Stimulated activated memory B cell treated with anti-CD40 and anti-IgM and Interleukin-4, amounts not matched to agents 10 μg/mL and 1 μg/mL and 100 μg/mL, for 72 hours (primary cell): ENCODE measurements at places on chromosomes 2 and 18.

GRCh38 chr18:62280786-62281185 is 44.3 kb upstream of the TNFRSF11A start:
- no peak for ATAC-seq

GRCh38 chr18:11366410-11366809 is 217.0 kb upstream of the PIEZO2 start:
- ATAC-seq: no peak

GRCh38 chr2:177232098-177232704 is 19.6 kb downstream of the HNRNPA3 start:
- no peak for ATAC-seq

- no peak for ATAC-seq
These were observed 67.9 kb upstream of the PIK3C3 start for GRCh38 chr18:41887100-41887499.

DNA sequence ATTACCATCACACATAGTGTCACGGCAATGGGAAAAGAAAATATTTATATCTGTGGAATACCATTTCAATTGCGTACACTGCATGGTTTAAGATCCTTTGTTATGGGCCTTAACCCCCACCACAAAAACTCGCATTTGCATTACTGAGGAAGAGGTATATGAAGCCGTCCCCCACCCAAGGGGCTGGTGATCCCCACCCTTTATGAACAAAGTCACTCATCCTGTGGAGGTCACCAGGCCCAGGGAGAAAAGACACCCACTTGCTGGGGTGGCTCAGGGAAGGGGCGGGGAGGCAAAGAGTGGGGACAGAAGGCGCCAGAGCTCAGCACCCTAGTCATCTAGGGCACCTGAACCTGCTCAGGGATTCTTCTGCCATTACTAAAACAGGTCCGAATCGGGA is 133.8 kb downstream of the ZNF516 start:
- no peak for ATAC-seq

- ATAC-seq: no peak
These were observed 167.0 kb upstream of the HAAO start for GRCh38 chr2:42959234-42960001.

DNA sequence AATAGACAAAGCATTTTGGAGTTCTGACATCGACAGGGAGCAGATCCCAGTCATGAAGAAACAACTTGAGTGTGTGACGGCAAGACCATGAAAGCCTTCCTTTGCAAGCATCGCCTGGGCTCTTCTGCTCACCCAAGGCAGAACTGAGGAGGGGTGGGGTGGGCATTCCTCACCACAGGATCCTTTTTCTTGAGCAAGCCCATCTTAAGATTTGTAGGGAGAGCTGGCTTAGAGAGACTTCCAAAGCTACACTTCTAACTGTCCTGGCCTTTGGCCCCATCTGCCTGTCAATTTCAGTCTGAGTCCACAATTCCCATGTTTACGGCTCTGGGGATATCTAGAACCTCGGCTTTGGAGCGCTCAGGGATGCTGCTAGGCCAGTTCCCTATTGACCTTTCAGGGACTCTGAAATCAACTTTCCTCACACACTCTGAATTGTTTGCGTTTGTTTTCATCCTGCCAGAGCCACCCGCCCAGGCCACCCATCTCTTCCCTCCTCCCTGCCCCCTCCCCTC is 3.7 kb downstream of the KLHL14 start:
- ATAC-seq: no peak

- peak; percentile 55 for ATAC-seq
These were observed 16.0 kb downstream of the CYRIA start for GRCh38 chr2:16649353-16650286.

- no peak for ATAC-seq
These were observed 10.5 kb downstream of the CROCC2 start for GRCh38 chr2:240916571-240917008.

DNA sequence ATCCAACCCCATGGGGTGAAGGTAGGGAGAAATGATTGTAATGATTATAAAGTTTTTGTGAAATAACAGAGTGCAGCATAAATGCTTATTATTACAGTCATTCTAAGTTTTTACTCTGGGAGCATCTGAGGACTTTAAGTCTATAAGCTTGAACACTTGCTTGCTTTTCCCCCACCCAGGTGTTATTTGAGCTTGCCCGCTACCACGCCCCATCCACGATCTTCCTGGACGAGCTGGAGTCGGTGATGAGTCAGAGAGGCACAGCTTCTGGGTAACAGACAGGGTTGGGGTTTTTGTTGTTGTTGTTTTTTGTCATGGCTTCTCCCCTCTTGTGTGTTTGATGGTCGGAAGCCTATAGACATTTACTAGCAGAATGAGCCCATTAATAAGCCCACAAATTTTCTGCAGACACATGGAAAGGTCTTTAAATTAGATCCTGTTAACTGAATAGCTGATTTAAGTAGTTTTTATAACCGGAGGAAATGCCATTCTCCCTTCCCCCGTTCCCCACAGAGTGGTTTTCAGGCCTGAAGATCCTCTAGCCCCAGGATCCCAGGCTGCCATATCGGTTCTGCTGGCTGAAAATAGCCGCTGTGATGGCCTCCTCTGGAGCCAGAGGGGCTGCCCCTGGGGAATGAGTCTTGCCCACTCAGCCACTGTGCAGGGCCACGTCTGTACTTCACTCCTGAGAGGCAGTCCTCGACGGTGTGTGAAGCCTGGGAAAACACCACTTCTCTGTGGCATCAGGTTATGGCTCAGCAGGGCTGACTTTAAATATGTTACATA is 39.9 kb upstream of the ELOA2 start:
- ATAC-seq: no peak

DNA sequence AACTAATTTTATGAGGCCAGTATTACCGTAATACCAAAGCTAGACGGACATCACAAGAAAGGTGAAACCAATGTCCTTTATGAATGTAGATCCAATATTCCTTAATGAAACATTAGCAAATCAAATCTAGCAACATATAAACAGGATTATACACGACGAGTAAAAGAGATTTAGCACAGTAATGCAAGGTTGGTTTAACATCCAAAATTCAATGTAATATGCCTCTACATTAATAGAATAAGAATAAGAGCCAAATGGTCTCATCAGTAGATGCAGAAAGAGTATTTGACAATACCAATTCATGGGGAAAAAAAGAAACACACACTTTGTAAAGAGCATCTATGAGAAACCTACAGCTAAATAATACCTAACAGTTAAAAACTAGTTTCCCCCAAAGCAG is 99.5 kb downstream of the TMEM163 start:
- ATAC-seq: no peak

GRCh38 chr2:102667072-102667471 is 47.7 kb downstream of the SLC9A2 start:
- ATAC-seq: no peak

DNA sequence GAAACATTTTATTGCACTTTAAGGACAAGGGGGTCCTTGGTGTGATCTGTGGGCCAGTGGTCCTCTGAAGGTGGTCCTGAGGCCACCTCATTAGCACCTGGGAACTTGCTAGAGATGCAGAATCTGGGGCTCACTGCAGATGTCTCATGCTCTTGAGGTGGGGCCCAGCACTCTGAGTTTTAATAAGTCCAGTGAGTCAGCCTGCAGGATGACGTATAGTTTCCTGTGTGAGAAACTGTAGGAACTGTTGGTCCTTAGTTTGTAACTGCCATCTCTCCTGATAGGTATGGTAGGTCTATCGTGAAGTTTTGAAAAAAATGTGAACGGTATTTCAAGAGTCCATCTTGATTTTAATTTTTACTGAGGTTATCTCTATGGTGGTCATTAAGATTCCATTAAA is 2.8 kb downstream of the TRPM8 start:
- no peak for ATAC-seq

GRCh38 chr18:10487154-10487553 is 32.7 kb downstream of the APCDD1 start:
- no peak for ATAC-seq

DNA sequence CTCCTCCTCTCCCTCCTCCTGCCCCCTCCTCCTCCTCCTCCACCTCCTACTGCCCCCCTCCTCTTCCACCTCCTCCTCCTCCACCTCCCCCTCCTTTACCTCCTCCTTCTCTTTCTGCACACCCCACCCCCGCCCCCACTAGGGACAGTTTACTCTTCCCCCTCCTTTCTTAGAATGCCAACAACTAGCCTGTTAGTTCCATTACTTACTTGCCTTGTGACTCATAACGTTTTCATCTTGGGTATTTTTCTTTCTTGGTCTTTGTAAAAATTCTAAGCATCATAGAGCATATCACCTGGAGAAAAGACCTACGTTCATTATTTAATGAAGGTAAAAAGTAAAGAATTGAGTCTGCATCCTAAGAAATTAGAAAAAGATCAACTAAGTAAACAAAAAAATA is 165.3 kb downstream of the NEDD4L start:
- ATAC-seq: no peak

DNA sequence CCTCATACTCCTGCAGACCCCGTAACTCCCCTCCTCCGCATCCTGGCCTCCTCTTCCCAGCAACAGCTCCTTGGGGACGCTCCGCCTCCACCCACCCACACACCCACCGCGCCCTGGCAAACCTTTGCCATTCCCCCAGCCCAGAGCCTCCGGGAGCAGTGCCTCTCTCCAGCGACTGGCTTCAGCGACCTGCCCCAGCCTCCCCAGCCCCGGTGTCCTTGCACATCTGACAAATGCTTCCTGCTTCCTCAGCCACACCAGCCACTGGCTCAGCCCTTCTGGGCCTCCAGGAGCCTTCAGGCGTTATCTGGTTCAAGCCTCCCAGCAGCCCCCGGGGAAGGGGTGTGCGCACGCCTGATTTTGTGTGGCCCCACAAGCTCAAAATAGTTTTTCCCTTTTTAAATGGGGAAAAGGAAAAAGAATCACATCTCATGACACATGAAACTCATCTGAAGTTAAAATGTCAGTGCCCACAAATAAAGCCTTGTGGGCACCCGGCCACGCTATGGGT is 14.2 kb downstream of the ESPNL start:
- ATAC-seq: no peak

- ATAC-seq: no peak
These were observed 67.4 kb upstream of the BCL2L11 start for GRCh38 chr2:111053266-111053665.

DNA sequence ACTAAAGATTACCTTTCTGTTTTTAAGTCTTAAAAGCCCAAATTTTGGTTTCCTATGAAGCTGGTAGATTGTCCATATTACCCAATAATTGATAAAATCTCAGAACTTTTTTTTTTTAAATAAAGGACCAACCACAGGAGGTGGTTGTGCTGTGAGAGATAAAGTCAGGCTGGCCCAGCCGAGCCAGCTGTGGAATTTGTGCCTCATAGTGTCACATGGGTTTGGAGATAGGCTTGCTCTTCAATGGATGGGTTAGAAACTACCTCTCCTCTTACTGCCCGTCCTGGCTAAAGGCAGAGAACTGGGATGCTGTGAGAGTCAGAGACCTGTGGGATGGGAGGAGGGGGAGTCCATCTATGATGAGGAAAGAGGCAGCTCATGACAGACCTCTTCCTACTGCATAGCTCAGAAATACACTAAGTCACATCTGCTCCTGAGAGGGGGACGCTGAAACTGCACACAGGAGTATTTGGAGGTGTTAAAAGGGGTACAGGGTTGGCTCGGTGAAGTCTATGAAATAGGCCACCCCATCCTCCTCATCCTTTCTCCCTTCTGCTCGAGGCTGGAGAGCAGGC is 99.7 kb upstream of the MGAT4A start:
- no peak for ATAC-seq
